ENCODE measurements at places on chromosomes 6 and 20.

GRCh38 chr6:26500102-26500501 lies at the start of gene BTN1A1:
TSS of gene BTN1A1 (plus strand) at chr6:26500303. CDS start at chr6:26501287, 984 bp downstream.
- no peak for DNase-seq

DNA sequence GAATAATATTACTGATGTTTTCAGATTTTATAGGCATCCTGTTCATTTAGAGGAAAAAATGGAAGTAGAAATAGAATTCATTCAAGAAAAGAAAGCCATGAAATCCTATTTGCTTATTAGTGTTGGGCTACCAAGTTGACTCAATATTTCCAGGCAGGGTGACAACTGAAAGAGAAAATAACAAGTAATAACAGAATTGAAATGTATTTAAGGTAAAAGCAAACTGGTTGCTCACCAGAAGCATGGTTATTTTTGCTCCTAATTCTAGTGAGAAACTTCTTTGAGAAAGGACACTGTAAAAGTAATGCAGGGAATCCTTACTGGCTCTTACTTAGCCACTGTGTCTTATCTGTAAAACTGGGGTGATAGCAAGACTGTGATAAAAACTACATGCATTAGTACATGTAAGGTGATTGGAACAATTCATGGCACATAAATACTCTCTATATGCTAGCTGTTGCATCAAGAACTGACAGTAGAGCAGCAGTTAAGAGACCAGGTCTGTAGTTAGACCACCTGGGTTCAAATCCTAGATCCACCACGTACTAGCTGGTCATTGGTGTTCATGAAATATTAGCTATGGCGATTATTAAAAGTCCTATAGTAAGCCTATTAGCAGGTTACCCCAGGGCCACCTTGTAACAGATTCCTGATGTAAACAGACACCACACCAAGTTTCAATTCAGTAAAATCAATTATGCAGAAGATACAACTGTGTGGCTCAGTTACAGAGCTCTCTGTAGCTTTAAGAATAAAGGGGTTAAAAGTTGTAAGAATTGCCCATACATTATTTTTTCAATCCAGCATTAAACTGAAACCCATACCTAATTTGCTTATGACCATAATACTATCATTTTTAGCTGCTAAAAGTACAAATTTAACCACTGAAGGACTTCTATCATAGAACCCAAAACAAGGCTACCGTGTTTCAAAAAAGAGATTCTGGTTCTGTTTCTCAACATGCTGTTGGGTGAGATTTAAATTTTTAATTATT lies 159.2 kb upstream of the COL21A1 start:
- no peak for DNase-seq

- DNase-seq: no peak
These were observed 103.0 kb upstream of the HS3ST5 start for GRCh38 chr6:114445846-114446245.

- no peak for DNase-seq
These were observed 22.7 kb downstream of the PMEPA1 start for GRCh38 chr20:57686931-57687652.

- no peak for DNase-seq
These were observed 160.3 kb upstream of the CDYL start for GRCh38 chr6:4615891-4616290.

DNA sequence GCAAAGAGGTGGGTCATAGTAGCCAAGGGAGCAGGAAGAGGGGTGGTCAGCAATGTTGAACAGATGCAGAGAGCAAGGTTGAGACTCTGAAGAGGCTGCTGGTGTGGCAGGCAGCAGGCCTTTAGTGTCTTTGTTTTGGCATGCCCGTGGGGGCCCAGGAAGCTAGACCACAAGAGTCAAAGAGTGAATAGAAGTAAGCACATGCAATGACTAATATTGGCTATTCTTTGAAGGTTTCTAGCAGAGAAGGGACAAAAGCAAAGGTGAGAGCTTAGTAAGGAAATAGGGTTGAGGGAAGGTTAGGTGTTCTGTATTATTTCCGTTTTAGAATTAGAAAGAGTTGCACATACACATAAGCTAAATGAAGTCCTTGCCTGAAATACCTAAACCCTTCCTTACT lies 18.8 kb downstream of the TDRD6 start:
- DNase-seq: no peak

Data from erythroblast (primary cell).